T-helper 2 cell (primary cell): ENCODE measurements at places on chromosomes 1 and 21.

DNA sequence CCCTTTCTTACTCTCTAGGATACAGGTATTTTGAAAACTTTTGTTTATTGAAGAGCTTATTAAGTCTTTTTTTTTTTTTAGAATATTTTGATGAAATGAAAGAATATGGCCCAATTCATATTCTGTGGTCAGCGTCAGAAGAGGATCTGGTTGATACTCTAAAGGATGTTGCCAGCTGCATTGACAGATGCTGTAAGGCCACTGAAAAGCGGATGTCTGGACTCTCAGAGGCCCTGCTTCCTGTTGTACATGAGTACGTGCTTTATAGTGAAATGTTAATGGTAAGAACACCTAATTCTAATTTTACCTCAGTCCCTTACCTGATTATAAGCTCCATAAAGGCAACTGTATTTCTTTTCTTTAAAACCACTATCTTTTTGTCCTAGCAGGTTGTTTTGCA lies 37.1 kb downstream of the SNX7 start:
- DNase-seq, result no peak

GRCh38 chr1:17207966-17208418 lies 3.1 kb downstream of the PADI1 start:
- peak; percentile 54 for DNase-seq

DNA sequence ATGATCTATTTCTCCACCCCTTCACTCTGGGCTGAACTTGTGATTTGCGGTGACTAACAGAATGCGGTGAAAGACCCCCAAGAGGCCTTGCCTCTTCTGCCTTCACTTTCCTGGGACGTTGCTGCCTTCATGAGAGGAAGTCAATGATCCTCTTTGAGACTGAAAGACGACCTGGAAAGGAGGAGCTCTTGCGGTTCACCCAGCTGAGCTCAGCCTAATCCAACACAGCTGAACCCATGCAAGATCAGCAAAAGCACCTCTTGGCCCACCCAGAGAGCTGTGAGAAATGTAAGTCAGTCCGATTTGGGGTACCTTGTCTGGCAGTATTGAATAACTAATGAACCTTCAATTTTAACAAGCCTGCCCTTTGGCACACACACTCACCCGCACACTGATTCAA lies 767.4 kb upstream of the TPTE start:
- no peak for DNase-seq

- DNase-seq, result no peak
Observed at GRCh38 chr1:53730224-53730865, 8.6 kb downstream of the GLIS1 start.

DNA sequence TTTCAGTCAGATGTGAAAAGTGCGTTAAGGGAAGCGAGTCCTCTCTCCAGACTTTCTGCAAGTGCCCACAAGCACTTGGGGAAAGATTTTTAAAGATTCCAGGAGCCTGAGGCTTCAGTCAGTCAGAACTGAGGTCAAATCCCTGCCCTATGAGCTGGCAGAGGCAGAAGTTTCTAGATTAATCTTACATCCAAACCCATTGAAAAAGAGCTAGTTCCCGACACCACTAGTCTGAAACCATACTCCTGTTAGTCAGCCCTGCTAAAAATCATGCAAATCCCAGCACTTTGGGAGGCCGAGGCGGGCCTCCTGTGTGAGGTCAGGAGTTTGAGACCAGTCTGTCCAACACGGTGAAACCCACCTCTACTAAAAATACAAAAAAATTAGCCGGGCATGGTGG lies 21.0 kb downstream of the RSPH1 start:
- DNase-seq, result no peak

DNA sequence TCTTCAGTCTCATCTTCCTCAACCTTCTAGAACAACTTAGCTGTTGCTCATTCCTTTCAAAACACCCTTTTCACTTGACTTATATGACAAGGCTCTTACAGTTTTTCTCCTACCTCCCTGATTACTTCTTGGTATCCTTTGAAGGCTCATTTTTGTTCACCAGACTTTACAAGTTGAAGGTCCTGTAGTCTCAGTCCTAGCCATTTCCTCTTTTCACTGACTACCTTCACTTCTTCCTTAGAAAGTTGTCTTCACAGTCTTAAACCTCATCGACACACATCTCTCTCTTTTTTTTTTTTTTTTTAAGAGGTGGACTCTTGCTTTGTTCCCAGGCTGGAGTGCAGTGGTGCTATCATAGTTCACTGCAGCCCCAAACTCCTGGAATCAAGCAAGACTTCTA lies 6.6 kb upstream of the TP53BP2 start:
- no peak for DNase-seq

GRCh38 chr1:164836614-164837018 lies 277.6 kb downstream of the PBX1 start:
- no peak for DNase-seq

- no peak for DNase-seq
Observed at GRCh38 chr1:111565079-111565478, 54.5 kb upstream of the RAP1A start.

DNA sequence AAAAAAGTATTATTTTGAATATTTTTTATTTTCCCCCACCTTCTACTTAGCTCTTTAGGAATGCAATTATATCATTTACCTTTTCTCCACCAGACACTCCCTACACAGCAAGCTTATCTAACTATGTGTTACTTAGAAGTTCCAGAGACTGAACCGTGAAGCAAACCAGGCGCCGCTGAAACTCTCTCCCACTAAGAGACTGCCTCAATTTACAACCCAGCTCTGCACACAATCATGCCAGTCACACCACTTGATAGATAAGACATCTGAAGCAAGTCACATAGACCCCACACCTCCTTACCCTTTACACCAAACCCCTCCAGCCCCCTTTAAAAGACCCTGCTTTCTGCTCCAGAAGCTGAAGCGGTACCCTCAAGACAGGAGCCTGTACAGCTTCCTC lies 245.5 kb downstream of the S1PR1 start:
- DNase-seq, result no peak

DNA sequence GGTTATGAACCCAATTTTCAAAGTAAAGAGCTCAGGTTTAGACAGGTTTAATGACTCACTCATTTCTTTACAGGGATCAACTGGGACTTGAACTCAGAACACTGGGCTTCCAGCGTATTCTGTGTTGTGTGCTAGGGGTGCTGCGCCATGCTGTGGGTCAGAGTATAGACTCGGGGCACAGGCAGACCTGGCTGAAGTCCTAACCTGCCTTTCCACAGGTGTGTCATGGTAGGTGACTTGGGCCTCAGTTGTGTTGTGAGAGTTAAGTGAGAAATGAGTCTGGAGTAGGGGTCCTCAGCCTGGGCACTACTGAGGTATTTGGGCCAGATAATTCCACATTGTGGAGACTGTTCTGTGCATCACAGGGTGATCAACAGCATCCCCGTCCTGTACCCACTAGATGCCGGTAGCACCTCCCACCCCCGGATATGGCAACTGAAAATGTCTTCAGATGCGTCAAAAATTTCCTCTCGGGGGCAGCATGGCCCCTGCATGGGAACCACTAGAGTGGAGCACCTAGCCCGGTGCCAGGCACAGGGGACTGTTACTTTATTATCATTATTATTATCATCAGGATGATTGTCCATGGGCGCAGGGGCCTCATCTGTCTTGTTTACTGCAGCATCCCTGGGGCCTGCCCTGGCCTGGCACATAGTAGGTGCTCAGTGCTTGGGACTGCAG lies 575.5 kb downstream of the PTPRU start:
- DNase-seq, result no peak

DNA sequence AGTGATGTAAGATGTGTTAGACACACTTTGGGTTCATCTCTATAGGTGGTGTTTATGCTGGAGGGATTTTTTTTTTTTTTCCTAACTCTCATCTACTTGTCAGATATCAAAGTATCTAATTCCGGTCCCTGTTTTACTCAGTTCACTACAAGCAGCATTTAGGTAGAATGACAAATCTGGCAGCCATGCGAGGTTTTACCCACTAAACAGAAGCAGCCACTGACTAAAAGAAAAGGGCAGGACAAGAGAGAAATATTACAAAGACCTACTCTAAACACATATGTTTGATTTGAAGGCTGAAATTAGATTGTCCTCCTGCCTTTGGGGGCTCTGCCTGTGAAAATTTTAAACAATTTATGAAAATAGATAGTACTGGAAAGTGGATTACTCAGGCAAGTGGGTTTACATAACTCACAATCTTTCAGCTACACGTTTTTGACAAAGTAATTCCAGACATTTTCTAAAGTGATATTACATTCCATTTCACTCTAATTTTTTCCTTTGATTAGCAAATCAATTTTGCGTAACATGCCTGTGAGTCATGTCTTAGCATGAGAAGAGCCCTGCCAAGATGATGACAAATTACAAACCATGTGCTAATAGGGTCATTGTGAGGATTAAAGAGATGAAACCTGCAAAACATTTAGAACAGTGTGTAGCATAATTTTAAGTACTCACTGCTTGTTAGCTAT lies 172.6 kb downstream of the PLA2G4A start:
- no peak for DNase-seq

- no peak for DNase-seq
Observed at GRCh38 chr1:57503337-57503736, 79.5 kb upstream of the DAB1 start.

DNA sequence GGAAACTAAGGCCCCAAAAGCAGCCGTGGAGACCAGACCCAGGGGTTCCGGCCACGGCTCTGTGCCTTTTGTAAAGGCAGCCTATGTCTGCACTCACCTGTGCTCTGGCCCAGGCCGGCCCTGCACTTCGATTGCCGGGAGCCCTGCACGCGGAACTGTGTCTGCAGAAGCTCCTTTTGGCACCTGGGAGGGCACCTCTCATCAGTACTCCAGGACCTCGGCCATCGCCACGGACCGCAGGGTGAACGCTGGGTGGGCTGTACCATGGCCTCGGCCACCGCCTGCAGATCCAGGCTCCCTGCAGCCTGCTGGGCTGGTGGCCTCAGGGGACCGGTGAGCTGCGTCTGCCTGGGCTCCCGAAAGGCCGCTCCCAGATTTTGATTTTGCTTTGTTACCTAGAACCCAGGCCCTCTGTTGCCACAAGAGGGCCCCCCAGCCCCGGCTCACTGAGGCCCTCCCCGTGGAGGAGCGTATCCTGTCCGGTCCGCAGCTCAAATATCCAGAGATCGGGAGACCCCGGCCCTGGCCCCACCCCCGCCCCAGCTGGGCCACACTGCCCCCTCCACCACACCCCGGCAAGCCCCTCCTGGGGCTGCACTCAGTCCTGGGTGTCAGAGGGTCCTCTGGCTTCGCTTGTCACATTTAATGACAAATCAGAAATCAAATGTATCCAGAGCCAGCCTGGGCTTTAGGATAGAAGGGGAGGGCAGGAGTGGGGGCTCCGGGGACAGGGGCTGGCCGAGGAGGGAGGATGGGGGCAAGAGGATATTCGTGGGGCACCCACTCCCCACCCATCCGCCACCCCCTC lies 60.2 kb upstream of the PDE9A start:
- DNase-seq, result peak; percentile 49

- no peak for DNase-seq
Observed at GRCh38 chr1:93692451-93692861, 10.8 kb upstream of the BCAR3 start.

DNA sequence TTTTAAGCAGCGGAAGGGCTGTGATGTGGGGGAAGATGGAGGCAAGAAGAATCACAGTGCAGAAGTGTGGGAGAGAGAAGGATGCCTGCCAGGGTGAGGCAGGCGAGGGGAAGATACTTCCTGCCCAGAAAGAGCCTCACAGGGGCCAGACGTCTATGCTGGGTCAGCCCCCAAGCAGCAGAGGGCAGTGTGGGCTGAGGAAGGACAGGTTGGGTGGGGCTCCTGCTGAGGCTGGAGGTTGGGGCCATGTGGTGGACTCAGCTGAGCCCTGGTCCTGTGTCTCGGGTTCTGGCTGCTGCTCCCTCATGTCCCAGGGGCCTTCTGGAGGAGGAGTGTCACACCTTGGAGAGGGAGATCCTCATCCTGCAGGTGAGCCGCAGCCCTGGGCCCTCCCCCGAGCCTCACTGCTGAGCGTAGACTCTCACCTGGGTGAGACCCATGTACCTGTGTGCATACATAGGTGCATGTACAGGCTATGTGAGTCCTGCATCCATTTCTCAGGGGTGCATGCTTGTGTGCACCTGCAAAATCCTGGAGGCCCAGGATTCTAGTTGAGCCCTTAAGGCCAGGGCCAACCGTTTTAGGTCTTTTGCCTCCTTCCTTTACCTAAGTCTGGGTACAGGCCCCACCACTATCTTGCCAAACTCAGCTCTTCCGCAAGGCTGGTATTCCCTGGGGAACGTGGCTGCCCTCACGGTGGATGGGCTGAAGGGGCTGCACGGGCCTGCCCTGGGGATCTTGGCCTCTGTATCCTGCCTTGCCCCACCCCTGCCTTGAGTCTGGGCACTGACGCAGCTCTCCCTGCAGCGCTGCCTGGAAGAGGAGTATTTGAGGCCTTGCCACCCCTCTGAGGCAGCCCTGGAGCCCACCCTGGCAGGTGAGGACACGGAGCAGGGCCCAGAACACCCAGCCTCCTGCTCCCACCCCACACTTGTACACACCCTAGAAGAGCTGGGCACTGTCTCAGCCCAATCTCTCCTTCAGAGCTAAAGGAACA lies 3.7 kb downstream of the CCDC24 start:
- DNase-seq, result no peak

DNA sequence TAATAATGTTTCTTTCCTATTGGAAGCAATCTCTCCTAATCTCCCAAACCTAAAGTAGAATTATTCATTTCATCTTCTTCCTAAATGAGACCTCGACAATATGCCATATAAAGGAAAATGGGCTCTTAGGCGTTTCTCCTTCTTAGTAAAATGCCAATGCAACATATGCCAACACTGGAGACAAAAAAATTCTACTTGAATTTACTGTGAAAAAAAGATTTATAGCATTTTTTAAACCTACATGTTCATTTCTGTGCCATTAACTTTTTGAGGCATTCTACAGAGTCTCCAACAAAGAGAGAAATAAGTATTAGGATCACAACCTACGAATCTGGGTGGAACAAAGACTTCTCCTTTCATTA lies 1.3 kb downstream of the WDR47 start:
- no peak for DNase-seq

DNA sequence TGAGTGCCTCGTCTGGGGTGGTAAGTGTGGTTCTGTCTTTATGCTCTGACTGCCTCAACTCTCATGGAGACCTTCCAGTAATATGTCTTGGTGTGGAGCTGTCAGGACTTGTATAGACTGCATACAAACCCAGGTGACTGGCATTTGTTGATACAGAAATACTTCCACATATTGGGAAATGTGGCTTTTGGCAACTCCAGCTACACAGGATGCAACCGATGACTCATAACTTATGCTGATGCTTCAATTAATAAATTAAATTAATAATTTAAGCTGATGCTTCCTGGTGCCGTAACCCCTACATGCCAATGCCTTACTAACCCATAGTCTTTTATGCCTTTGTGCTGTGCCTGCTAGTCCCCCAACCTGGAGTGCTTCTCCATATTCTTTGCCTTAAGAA lies 72.3 kb upstream of the ARTN start:
- DNase-seq, result no peak
